ENCODE measurements at places on chromosomes 12 and 14.

GRCh38 chr14:36755756-36756155 lies 94.1 kb downstream of the PAX9 start:
- no peak for DNase-seq

- no peak for DNase-seq
Observed at GRCh38 chr12:48118284-48118871, 786 bp upstream of the PFKM start.

- no peak for DNase-seq
Observed at GRCh38 chr12:8584004-8584403, 28.7 kb downstream of the AICDA start.

GRCh38 chr14:91484186-91484585 lies 25.9 kb downstream of the PPP4R3A start:
- no peak for DNase-seq

- peak; percentile 4 for DNase-seq
Observed at GRCh38 chr12:81558031-81558430, 201.1 kb downstream of the PPFIA2 start.

DNA sequence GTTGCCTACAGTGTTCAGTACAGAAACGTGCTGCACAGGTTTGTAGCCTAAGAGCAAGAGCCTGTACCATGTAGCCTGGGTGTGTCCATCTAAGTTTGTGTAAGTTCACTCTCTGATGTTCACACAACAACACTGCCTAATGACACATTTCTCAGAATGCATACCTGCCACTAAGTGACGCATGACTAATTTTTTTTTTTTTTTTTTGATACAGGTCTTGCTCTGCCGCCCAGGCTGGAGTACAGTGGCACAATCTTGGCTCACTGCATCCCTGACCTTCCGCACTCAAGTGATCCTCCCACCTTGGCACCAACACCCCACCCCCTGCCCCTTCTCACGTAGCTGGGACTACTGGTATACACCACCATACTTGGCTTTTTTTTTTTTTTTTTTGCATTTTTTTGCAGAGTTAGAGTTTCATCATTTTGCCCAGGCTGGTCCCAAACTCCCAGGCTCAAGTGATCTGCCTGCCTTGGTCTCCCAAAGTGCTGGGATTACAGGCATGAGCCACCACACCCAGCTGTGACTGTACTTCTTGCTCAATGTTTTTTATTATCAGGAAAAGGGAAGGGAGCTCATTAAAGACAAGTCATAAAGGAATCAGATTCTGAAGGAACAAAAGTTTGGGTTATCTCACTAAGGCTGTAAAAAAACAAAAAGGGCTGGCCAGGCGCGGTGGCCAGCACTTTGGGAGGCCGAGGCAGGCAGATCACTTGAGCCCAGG lies 10.0 kb upstream of the CDC42BPB start:
- no peak for DNase-seq

DNA sequence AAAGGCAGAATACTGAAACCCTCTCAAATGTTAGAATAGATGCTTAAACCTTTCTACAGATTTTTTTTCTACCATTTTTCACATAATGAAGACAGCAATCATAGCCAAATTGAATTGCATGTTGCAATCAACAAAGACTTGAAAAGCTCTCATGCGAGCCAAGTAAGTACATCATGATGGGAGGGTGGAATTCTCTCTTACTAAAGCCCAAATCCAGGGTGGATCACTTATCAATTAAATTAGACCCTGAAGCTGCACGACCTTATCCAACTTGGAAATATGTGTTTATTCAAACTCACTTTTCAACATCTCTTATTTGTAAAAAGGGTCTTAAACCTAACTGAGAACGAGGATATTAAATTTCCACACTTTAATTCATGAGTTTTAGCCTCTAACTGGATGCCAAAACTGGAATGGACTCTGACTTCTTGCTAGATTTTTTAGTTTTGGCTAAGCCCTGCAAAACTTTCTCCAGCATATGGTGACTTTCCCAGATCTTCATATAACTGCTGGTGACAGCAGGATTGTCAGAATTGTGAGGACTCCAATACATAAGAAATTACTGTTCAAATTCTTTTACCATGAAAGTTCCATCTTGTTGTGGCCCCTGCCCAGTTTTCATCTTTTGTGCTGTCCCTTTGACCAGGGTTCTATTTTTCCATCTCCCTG lies 53.6 kb downstream of the HECTD4 start:
- no peak for DNase-seq

GRCh38 chr12:15928346-15928745 lies 17.2 kb downstream of the DERA start:
- peak; percentile 80 for DNase-seq

Measured in hepatic stellate cell (primary cell).